CD4-positive, alpha-beta memory T cell (primary cell): ENCODE measurements at places on chromosomes 7 and 10. TPM values are rescaled to one million over a fixed set of nuclear protein-coding genes. Genes with fewer than 3 reads are reported as not detected.

Gene ZNF277
- 31.4 TPM for total RNA-seq

DNA sequence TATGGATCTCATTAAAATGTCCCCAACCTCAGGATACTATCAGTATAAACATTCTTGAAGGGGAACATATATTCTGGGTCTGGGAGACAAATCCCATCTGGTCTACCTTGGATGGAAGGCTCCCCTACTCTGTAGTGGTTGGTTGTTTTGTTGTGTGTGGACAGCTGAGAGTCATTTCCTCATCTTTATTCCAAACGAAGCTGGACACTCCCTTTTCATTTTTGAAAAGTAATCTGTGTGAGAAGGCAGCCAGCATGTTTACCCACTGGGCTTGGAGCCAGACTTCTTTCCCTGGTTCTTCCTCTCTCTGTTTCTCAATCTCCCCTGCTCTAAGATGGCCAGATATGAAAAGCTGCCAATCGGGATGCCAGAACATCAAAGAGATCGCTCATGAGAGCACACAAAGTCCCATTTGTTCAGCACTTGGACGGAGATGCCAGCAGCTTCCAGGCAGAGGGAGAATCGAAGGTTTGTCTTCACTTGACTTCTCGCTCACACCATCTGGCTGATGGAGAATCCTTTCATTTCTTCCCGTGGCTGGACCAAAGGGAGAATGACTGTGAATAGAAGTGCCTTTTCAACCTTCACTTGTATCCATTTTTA is 108.1 kb upstream of the AGR3 start:
- H3K4me3 ChIP-seq = no peak overlapping the region
- no peaks in the 10 kb centered on the region for H3K27me3 ChIP-seq
- no peak for DNase-seq
- no peak overlapping the region for H3K27ac ChIP-seq
- H3K36me3 ChIP-seq = no peaks in the 10 kb centered on the region

GRCh38 chr7:73901231-73901822 is 40.4 kb downstream of the TMEM270 start:
- DNase-seq = no peak
- H3K4me1 ChIP-seq = no peaks in the 10 kb centered on the region
- H3K27ac ChIP-seq = no peak overlapping the region
- H3K36me3 ChIP-seq = no peaks in the 10 kb centered on the region
- H3K27me3 ChIP-seq = no peaks in the 10 kb centered on the region

DNA sequence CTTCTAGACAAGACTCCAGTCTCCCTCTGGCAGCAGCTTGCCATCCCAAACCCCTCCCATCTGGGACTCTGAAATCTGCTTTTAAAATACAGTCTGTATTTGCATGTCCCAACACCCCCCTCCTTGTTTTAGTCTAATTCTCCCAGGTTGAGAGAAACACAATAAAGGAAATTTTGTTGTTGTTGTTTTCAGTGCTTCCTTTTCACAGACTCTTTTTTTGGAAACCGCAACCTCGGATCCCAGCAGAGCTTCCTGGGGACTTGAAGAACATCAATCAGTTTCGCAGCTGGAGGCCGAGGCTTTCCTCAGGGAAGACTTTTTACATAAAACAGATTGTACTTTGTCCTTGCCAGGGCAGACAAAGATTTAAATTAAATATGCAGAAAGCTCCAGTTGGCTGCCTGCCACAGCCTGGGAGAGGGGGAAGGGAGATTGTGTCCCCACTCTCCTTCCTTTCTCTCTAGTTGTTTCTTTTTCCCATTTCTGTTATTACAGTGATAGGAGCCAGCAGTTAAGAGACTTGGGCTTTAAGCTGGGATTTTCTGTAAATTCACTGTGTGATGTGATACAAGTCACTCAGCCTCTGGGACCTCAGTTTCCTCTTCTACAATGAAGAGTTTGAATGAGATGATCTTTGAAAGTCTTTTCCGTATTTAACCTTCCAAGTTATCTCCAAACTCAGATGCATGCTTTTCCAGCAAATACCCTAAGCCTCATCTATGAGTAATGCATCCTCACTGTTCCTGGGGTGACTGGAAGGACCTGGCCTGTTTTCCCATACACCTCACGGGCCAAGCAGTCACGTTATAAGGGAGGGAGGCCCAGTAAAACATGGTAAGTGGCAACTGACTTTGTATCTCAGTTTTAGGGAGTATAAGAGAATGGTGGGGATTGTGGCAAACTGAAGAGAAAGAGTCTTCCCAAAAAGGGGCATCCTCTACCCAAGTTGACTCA is 192.3 kb downstream of the REEP3 start:
- no peak overlapping the region for H3K4me3 ChIP-seq
- no peak overlapping the region for H3K27ac ChIP-seq
- H3K36me3 ChIP-seq = no peaks in the 10 kb centered on the region
- H3K27me3 ChIP-seq = no peaks in the 10 kb centered on the region
- H3K4me1 ChIP-seq = no peaks in the 10 kb centered on the region
- no peak for DNase-seq

DNA sequence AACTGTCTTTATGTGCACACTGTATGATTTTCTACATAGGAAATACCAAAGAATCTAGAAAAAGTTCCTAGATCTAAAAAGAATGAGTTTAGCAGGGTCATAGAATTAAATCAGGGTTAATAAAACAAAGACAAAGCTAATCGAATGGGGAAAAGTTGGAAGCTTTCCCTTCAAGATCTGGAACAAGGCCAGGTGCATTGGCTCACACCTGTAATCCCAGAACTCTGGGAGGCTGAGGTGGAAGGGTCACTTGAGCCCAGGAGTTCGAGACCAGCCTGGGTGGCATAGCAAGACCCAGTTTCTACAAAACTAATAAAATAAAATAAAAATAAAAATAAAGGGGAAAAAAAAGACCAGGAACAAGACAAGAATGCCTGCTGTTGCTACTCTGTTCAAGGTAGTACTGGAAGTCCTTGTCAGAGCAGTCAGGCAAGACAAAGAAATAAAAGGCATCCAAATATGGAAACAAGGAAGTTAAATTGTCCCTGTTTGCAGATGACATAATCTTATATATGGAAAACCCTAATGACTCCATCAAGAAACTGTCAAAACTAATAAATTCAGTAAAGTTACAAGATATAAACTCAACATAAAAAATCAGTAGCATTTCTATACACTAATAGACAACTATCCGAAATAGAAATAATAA is 76.1 kb upstream of the RHEB start:
- DNase-seq = no peak
- H3K27ac ChIP-seq = no peak overlapping the region
- H3K4me3 ChIP-seq = no peak overlapping the region
- H3K4me1 ChIP-seq = no peaks in the 10 kb centered on the region
- H3K27me3 ChIP-seq = no peaks in the 10 kb centered on the region
